ENCODE measurements at places on chromosomes 5 and 9.

DNA sequence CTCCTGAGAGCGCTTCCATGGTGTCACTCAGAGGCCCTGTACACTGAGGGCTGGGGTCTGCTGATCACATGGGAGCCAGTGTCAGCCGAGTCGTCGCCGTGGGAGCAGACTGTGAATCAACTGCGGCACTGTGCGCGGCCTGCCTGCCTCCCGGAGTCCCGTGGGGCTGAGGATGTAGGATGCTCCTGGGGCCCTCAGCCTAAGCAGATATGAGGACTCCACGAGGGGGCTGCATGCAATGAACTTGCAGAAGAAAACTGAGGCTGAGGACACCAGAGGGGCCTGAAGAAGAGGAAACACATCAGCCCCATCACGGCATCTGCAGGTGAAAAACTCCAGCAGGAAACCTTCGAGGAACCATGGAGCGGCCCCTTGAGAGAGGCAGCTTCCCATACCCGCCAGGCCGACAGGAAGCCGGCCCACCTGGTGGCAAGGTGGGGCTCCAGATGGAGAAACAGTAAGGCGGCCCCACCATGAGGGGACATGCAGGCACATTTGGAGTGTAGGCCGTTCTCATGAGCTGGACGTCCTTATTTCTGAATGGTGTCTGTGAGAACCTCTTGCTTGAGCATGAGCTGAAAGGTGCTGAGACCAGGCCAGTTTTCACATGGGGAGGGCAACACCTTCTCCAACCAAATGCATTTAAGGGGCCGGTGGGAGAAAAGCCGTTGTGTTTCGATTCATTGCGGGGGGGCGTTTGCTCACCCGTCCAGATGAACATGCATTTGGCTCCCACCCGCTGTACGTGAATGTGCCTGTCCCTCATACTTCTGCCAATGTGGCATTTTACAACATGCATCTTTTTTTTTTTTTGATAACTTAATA is 35.2 kb upstream of the ADAMTS2 start:
- DNase-seq: no peak

- DNase-seq: no peak
These were observed 39.9 kb downstream of the CRB2 start for GRCh38 chr9:123395689-123396511.

DNA sequence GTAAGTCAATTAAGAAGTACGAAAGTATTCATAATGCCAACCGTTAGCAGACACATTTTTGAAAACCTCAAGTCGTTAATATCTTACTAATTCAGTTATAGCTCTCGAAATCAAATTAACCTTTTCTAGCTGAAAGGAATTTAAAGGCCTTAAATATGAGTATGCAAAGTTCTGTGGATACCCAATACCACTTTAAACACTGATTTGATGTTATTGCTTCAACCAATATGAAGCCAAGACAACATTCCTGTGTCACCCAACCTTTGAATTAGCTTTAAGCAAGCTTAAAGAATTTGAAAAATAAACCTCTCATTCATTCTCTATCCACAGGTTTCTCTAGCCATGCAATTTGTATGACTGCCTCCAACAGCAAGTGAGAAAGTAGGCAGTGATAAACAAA is 204.5 kb downstream of the MCTP1 start:
- DNase-seq: no peak

DNA sequence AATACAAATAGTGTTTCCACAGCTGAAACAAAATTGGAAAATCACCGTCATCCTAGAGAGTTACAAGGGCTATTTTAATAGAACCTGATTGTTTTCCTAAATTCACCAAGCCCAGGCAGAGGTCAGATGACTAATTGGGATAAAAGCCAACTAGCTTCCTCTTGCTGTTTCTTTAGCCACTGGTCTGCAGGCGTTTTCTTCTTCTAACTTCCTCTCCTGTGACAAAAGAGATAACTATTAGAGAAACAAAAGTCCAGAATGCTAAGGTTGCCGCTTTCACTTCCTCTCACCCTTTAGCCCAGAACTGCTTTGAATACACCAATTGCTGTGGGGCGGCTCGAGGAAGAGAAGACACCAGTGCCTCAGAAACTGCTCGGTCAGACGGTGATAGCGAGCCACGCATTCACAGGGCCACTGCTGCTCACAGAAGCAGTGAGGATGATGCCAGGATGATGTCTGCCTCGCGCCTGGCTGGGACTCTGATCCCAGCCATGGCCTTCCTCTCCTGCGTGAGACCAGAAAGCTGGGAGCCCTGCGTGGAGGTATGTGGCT is at the start of gene TLR4:
TLR4 (plus strand) TSS at position 380 of the 552 bp plus-strand sequence; CDS start at position 450, 70 bp downstream.
- peak; percentile 72 for DNase-seq

DNA sequence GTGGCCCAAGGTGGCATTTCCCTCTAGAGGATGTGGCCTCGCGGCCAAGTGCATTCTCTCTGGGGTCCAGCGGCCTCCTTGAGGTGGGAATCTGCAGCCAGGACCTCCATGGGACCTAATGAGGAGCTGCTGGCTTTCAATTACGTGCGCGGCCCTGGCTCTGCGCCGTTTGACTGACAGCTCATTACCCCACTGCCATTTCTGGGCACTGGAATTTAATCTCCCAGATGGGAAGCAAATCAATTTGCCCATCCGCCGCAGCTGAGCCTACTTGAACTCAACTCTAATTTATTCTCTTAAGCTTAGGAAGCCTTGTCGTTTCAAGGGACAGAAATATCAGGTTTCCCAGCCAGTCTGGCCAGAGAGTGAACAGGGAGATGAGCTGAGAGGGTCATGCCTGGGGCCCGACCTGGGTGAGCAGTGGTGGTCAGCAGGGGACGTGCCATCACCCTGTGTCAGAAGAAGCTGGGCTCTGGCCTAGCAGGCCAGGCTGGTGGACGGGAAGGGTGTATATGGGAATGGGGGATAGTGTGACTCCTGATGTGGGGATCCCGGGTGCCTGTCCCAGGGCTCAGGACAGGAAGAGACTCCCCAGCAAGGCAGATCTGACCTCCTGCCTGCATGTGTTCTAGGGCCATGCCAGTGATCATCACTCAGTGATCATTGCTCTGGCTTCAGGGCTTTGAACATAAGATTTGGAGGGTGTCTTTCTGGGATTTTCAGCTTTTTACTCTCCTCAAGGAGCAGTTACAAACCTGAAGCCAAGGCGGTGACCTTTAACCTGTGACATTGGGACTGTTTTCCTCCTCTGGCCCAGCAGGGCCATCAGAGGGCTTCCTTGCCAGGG is 69.7 kb downstream of the MACROH2A1 start:
- no peak for DNase-seq

DNA sequence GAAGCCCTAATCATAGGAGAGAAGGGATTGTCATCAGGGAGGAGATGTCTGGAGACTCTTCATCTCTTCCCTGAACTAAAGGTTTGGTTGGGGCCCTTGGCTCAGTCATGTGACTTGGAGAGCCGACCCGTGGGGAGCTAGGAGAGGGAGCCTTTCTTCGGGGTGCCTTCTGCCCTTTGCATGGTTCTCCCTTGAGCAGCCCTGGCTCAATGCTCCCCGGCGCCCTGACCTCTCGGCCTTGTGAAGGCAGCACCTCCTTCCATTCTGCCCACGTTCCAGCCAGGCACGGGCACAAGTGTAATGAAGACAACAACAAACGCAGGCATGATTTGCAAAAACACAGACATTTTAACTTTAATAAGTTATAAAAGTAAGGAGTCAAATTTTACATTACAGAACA is 50.4 kb downstream of the ZNF354C start:
- no peak for DNase-seq
